Activated T-helper 2 cell treated with anti-CD3 and anti-CD28 coated beads, Interferon-gamma antibody, Interleukin-2, Interleukin-4, amounts not matched to agents 10 μg/mL and 5 μg/mL and 100 μg/mL, durations not matched to agents 14 hours and 24 hours and 36 hours (primary cell): ENCODE measurements at places on chromosomes 13 and 19. TPM values are rescaled to one million over a fixed set of nuclear protein-coding genes. Genes with fewer than 3 reads are reported as not detected.

DNA sequence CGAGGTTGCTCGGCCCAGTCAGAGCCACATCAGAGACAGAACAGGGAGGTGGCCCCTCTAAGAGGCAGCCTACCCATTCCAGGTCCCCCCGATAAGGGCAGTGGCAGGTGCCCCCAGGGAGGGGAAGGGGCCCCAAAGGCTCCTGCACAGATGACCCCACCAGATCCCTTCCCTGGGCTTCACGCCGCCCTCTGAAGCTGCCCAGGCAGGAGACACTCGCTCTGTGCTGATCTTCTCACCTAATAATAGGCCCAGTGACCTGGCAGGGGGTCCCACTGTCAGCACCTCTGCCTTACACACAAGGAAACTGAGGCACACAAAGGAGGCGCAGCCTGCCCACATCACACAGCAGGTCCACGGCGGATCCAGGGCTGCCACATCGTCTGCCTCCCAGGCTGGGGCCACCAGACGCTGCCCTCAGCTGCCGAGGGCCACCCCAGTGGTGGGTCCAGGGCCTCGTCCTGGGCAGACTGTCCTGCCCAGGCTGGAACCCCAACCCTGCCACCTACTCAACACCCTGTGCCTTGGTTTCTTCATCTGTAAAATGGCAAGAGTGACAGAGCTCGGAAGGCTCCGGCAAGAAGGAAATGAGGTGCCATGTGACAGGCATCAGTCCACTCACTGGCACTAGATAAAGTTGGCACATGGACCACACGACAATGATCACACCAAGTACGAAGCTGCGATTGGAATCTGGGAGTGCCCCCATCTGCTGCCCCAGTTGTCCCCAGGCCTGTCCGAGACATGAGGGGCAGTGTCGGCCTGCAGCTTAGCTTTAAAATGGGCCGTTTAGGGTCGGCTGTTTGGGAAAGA is 56.5 kb downstream of the KLF2 start:
- no peak overlapping the region for H3K27ac ChIP-seq
- peaks cover 52% of the 10 kb centered on the region for H3K36me3 ChIP-seq
- DNase-seq, result no peak
- H3K4me3 ChIP-seq, result no peak overlapping the region

GRCh38 chr19:5968431-5969373 is 9.2 kb downstream of the RANBP3 start:
- H3K4me3 ChIP-seq, result no peak overlapping the region
- H3K36me3 ChIP-seq, result peaks cover 38% of the 10 kb centered on the region
- no peak for DNase-seq
- no peaks in the 10 kb centered on the region for H3K27me3 ChIP-seq

- peaks cover 46% of the 10 kb centered on the region for H3K4me1 ChIP-seq
- no peak overlapping the region for H3K27ac ChIP-seq
- DNase-seq, result no peak
Observed at GRCh38 chr13:75803164-75803611, 167.1 kb downstream of the LMO7 start.

- H3K36me3 ChIP-seq, result no peaks in the 10 kb centered on the region
- peaks cover 1% of the 10 kb centered on the region for H3K27me3 ChIP-seq
- no peak overlapping the region for H3K27ac ChIP-seq
- H3K4me1 ChIP-seq, result no peaks in the 10 kb centered on the region
- no peak overlapping the region for H3K4me3 ChIP-seq
Observed at GRCh38 chr13:101092985-101093384, 323.3 kb downstream of the NALCN start.

DNA sequence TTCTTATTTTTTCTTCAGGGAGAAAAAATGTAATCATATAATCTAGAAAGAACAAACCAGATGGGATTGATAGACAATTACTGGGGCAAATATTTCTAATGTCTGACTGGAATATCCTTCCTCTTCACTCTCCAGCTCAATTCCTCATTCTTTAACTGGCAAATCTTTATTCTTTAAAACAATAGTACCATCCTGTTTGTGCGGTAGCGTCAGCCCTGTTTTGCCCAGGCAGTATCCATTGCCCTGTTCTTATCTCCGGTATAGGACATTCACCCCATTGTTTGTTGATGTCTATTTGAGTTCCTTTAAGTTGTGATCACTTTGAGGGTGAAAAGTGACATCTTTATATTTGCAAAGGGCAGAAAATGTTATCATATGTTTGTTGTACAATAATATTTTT is 185.4 kb downstream of the POSTN start:
- DNase-seq, result no peak
- H3K4me3 ChIP-seq, result no peak overlapping the region
- H3K27ac ChIP-seq, result no peak overlapping the region
- no peaks in the 10 kb centered on the region for H3K27me3 ChIP-seq
- no peaks in the 10 kb centered on the region for H3K36me3 ChIP-seq

DNA sequence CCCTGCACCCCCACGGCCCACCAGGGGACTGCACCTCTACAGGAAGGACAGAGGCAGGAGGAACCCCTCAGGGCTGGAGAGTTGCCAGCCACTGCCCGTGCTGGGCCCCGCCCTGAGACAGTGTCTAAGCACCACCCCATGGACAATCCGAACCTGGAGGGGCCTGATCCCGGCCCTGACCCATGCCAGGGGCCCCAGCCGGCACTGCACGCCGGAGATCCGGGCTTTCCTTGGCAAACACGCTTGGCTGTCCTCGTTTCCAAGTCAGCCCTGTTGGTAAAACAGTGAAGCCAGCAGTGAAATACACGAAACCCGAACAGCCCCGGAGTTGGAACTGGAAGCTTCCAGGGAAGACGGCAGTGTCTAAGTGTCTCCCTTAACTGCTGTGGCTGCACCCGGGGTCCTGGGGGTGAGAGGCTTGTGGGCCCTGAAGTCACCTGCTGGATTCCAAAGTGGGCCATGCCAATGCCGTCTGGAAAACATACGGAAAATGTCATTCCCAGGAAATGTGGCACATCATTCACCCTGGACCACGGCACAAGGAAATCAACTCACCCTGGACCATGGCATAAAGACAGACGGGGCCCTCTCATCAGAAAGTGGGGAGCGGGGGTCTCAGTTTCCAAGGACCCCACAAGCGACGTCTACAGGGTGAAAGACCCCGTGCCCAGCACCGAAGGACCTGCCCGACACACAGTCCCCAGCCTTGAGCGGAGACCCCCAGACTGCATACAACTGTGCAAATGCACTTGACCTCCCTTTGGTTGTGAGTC is 30.9 kb downstream of the RASA3 start:
- H3K27ac ChIP-seq, result no peak overlapping the region
- DNase-seq, result no peak
- no peaks in the 10 kb centered on the region for H3K27me3 ChIP-seq
- no peak overlapping the region for H3K4me3 ChIP-seq
- peaks cover 1% of the 10 kb centered on the region for H3K4me1 ChIP-seq

Gene ACER1
- total RNA-seq, result 0.11 TPM in 2 replicates

DNA sequence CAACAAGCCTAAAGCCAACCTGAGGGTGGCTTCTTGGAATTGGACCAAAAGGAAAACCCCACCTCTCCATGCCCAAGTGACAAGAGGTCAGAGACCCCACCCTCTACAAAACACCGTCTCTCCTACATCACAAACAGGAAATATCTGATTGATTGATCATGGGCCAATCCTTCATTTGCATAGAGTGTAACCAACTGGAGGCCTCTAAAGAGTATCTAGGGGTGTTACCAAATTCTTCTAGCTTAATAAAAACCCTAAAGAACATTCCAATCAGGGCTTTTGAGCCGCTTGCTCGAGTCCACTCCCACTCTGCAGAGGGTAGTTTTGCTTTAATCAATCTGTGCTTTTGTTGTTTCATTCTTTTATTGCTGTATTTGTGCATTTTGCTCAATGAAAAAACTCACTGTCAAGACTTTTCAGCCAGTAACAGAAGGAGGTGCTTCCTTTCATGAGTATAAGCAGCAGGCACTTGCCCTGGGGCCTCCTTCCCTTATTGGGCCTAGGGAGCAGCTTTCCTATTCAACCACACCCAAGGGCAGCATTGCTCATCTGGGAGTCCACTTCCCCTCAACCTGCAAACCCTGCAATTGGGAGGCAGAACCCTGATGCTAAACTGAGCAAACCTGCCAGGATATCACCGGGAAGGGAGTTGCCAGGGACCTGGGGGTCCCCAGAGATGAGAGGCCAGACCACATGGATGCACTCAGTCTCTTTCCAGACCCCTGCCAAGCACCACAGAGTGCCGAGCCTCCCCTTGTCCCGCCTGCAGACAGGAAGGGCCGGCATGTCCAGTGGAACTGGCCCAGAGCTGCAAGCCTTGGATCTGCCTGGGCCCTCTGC is 154.3 kb upstream of the VSTM2B start:
- no peak overlapping the region for H3K4me3 ChIP-seq
- no peaks in the 10 kb centered on the region for H3K36me3 ChIP-seq
- H3K4me1 ChIP-seq, result no peaks in the 10 kb centered on the region
- H3K27ac ChIP-seq, result no peak overlapping the region

Gene FAAP24
- total RNA-seq, result 9.8 and 10.7 TPM in 2 replicates

Gene SOX1
- total RNA-seq, result not detected in 2 replicates

DNA sequence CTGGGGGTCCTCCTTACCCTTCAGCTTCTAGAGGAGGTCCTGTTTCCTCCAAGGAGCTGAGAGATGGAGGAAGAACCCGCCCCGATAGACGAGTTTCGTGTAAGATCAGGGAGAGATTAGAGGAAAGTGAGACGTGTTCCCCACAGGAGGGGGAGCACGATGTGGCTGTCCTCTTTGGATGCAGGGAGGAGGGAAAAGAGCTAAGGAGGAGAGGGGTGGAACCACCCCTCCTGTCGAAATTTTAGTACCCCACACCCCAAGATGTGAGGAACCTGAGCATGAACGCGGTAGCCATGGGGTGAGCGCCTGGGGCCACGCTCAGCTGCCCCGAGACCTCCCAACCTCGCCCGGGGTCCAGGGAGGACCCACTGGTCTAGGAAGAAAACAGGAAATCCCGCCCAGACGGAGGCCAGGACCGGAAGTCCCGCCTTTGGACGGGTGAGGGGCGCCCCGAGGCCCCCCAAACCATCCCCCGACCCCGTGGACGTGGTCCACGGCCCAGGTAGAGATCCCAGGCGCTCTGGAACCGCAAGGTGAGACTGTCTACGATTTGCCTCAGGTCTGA is 1.2 kb downstream of the AKT1S1 start:
- no peak overlapping the region for H3K27ac ChIP-seq
- H3K4me1 ChIP-seq, result peaks cover 28% of the 10 kb centered on the region
- peaks cover 29% of the 10 kb centered on the region for H3K36me3 ChIP-seq

Gene KLK15
- not detected in 2 replicates for total RNA-seq

DNA sequence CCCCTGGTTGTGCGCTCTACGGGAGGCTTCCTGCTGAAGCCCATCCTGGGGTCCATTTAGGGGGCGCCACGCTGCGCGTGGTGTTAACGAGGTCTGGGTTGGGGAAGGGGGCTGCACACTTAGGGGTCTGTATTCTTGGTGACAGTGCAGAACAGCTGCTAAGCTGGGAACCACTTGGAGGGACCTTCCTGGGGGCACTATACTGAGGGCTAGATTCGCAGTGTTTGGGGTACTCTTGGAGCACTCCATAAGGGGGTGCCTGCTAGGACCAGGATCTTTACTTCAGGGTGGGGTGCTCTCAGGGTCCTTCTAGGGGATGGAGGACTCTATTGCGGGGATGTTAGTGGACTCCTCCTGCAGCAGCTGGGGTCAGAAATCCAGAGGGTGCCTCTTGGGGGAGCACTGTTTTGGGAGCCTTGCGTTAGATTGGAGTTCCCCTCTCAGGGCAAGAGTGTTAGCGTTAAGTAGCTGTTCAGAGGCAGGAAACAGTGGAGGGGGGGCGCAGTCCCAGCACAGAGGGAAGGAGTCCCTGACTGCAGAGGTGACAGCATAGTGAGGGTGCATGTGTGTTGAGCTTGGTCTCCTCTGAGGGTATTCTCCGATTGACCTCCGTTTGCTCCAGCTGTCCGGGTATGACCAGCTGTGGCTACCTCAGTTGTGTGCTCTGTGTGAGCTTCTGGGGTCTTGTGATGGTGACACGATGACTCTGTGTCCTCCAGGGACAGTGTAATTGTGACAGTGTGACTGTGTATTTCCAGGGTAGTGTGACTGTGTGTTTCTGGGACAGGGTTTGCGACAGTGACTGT is 1.1 kb downstream of the PDE4A start:
- peaks cover 52% of the 10 kb centered on the region for H3K4me1 ChIP-seq
- peak; percentile 50 for DNase-seq
- peaks cover 40% of the 10 kb centered on the region for H3K36me3 ChIP-seq
- no peaks in the 10 kb centered on the region for H3K27me3 ChIP-seq

- no peaks in the 10 kb centered on the region for H3K36me3 ChIP-seq
- H3K27me3 ChIP-seq, result peaks cover 2% of the 10 kb centered on the region
- H3K27ac ChIP-seq, result no peak overlapping the region
Observed at GRCh38 chr13:114203536-114203935, 24.5 kb downstream of the CFAP97D2 start.

Gene KIR3DL2
- total RNA-seq, result 0.64 and 0.69 TPM in 2 replicates

GRCh38 chr13:113886561-113887112 is 22.8 kb upstream of the GAS6 start:
- no peak overlapping the region for H3K27ac ChIP-seq
- peaks cover 15% of the 10 kb centered on the region for H3K27me3 ChIP-seq
- H3K4me1 ChIP-seq, result no peaks in the 10 kb centered on the region

Gene DIRAS1
- total RNA-seq, result 0.28 and 0.39 TPM in 2 replicates

DNA sequence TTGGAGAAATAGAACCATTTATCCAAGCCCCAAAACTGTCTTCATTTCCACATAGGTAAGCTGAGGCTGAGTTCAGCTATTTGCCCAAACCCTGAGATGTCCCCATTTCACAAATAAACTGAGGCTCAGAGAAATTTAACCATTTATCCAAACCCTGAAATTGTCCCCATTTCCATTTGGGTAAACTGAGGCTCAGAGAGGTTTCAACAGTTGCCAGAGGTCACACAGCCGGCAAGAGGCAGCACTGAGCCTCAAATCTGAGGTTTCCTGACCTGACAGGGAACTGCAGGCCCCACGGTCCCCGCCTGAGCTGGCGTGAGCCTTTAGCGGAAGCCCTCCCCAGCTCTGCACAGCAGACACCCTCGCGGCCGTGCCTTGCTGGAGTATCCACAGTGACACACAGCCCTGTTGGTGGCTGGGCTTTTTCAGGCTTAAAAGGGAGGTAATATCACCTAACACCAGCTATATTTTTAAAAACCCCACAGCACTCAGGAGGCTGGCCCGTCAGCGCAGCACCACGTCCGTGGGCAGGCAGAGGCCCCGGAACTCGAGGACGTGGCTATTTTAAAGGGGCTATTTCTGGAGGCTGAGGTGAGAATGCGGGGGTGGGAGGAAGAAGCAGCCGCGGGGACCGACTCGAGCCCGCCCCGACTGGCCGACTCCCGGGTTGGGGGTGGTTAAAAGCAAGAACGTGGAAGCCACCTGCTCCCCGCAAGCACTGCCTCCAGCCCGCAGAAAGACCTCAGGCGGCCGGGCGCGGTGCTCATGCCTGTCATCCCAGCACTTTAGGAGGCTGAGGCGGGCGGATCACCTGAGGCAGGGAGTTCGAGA is 18.5 kb downstream of the PTPRS start:
- H3K27ac ChIP-seq, result no peak overlapping the region
- H3K36me3 ChIP-seq, result no peaks in the 10 kb centered on the region
- no peak for DNase-seq
- no peaks in the 10 kb centered on the region for H3K4me1 ChIP-seq
- no peak overlapping the region for H3K4me3 ChIP-seq
- H3K27me3 ChIP-seq, result peaks cover 4% of the 10 kb centered on the region

DNA sequence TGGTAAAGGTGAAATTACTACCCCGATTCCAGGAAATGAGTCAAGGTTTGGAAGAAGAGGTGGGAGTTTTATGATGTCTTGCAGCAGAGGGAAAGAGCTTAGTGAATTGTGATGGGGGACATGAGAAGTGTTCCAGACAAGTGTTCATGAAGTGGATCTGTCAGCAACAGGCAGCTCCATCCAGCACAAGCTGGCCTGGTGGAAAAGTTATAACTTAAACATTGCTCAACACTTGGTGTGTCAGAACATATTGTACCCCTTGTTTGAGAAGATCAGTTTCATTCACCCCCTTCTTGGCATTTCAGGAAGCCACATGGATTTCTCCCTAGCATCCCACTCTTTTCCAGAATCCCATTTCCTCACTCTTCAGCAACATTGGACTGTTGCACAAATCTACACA is 222.0 kb downstream of the B3GLCT start:
- H3K4me1 ChIP-seq, result no peaks in the 10 kb centered on the region
- no peak overlapping the region for H3K4me3 ChIP-seq
- H3K27ac ChIP-seq, result no peak overlapping the region
- no peak for DNase-seq

Gene CGB8
- not detected in 2 replicates for total RNA-seq

Gene SBK2
- total RNA-seq, result not detected in 2 replicates
